Brain (organoid and tissue), 16 donors: ENCODE measurements at places on chromosomes 4 and X. TPM values are rescaled to one million over a fixed set of nuclear protein-coding genes. Genes with fewer than 3 reads are reported as not detected.

The PAGE1 gene
- polyA plus RNA-seq: not detected

The DMD gene
- 5.7 TPM for polyA plus RNA-seq

DNA sequence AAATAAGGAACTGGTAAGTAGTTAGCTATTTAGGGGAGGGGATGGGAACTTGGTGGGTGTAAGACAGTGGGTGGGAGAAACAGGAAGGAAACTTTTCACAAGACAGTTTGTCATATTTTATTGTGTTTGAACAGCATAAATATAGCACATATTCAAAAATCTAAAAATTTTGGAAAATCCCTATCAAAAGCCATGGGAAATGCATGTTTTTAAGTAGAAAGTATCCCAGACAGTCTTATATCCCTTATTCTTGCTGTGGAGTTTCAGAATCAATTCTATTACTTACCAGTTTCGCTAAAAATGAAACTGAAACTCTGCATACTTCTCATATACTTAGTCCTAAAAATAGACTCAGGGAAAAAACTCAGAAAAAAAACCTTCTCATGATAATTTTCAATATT is 22.3 kb upstream of the RASGEF1B start:
- no peak for DNase-seq

The PNMA5 gene
- polyA plus RNA-seq: 6.9 TPM

The CNGA1 gene
- not detected for polyA plus RNA-seq

GRCh38 chr4:169583563-169583962 is 28.8 kb downstream of the NEK1 start:
- no peak for DNase-seq

GRCh38 chr4:101792056-101792590 is 1.6 kb downstream of the BANK1 start:
- no peak for DNase-seq

GRCh38 chr4:8419222-8420041 is 21.1 kb downstream of the ACOX3 start:
- no peak for DNase-seq

GRCh38 chr4:4789462-4789861 is 70.0 kb upstream of the MSX1 start:
- DNase-seq: no peak

DNA sequence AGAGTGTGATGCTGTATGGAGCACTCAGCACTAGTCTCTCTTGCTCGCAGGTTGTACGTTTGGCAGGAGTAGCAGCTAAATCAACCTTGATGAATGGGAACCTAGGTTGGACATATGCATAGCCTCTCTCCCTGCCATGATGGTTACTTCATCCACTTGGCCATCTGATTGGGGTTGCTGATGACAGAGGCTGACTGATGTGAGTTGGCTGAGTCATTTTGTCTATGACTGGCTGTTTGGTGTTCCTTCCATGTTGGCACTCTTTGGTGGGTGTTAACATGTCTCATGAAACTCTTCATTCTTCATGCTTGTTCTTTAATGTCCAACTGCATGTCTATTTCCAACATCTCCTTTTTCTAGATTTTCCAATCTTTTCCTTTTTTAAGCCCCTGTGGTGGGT is 31.6 kb upstream of the SPARCL1 start:
- DNase-seq: no peak

- no peak for DNase-seq
Observed at GRCh38 chr4:10371869-10372471, 85.3 kb downstream of the ZNF518B start.

DNA sequence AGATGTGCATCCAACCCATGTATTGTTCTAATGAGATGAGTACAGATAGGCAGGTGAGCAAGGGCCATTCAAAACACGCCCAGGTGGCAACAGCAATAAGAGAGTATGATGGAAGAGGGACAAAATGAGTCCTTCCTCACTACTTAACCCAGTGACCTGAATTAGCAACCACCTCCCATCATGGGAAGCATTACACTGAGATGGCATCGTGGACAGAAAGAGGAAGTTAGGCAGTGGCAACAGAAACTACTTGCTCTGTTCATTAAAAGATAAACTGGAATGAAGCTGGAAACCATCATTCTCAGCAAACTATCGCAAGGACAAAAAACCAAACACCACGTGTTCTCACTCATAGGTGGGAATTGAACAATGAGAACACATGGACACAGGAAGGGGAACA is 17.2 kb downstream of the RXFP1 start:
- DNase-seq: no peak

DNA sequence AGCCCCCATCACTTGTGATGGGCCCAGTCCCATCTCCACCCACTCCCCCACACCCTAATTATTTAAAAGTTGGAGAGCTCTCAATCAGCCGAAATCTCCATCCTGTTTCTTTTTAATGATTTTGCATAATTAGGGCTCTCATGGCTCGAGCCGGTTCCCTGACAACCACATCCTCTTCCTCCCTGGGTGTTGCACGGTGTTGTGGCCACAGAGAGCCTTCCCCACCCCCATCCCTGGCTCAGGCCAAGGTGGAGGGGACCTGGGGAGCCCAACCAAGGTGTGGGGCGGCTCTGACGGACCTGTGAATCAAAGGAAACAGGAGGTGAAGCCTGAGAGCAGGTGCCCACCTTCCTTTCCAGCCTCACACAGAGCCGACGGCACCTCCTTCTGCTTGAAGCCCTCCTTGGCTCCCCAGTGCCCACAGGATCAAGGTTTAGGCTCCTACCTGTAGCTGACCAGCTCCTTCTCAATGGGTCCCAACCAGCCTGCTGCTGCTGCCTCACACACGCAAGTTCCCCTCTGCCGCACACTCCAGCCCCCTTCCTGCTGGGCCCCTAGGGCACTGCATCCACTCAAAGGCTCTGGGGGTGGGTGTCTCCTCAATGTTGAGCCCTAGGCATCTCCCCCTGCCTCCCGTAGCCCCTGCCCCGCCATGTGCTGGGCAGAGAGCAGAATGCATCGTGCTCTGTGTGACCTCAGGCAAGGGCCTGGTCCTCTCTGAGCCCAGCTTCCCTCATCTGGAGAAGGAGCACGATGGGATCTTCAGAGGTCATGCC is 68.7 kb downstream of the WFS1 start:
- no peak for DNase-seq

DNA sequence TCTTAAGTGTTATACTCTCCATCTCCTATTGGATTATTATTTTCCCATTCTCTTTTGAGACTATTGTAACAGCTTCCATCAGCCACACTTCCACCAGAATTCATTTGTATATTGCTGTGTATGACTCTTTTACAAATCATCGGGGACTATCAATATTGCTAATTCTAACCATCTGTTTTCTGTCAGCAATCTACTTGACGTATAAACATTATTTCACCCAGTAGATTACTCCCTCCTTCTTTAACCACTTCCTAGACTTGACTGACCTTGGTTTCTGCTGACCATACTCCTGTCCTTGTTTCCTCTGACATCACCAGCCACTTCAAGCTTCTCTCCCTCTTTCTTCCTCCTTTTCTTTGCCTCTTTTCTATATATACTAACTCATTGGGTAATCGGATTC is 402.9 kb downstream of the PCDH18 start:
- DNase-seq: no peak

- no peak for DNase-seq
Observed at GRCh38 chr4:37749398-37749988, 63.3 kb upstream of the RELL1 start.

GRCh38 chr4:22202246-22202974 is 253.8 kb upstream of the KCNIP4 start:
- DNase-seq: no peak

- DNase-seq: no peak
Observed at GRCh38 chrX:28757290-28757689, 170.0 kb downstream of the IL1RAPL1 start.

- DNase-seq: no peak
Observed at GRCh38 chrX:41655631-41656030, 33.1 kb upstream of the GPR34 start.

The C4orf51 gene
- not detected for polyA plus RNA-seq

The ERCC6L gene
- polyA plus RNA-seq: 2.4 TPM

DNA sequence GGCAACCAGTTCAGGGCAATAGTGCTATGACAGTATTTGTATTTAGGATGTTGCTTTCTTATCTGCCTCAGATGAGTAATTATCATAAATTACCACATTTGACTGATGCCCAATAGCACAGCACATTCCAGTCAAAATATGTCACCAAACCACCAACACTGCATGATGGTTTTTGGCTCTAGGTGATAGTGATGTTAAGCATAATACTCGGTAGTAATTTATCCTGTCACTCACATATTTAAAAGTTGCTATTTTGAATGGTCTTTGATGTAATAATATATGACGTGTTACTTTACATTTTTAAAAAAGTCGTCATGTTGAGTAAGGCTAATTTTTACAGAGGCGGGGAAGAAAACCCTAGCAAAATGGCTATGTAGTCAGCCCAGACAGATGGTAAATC is 42.5 kb downstream of the UNC5C start:
- DNase-seq: peak; percentile 92

GRCh38 chr4:93092765-93093164 is 735.8 kb upstream of the ATOH1 start:
- no peak for DNase-seq

DNA sequence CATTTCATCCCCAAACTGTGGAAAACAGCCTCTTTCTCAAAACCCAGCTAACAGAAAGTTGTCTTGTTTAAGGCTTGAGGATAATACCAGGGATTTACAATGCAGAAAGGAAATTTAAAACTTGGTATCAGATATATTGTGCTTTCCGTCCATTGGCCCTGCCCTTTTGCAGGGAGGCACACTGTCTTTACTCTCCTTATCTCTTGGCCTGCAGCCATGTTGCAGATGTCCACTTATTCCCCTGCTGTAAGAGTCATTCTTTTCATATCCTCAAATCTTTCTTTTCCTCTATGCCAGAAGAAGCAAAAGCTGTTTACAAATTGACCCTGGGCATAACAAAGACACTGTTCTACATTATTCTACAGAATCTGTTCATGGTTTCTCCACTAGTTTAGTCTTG is 75.6 kb upstream of the DYNLT3 start:
- no peak for DNase-seq
